NCI-H1105 (cell line): ENCODE measurements at places on chromosomes 4 and X.

DNA sequence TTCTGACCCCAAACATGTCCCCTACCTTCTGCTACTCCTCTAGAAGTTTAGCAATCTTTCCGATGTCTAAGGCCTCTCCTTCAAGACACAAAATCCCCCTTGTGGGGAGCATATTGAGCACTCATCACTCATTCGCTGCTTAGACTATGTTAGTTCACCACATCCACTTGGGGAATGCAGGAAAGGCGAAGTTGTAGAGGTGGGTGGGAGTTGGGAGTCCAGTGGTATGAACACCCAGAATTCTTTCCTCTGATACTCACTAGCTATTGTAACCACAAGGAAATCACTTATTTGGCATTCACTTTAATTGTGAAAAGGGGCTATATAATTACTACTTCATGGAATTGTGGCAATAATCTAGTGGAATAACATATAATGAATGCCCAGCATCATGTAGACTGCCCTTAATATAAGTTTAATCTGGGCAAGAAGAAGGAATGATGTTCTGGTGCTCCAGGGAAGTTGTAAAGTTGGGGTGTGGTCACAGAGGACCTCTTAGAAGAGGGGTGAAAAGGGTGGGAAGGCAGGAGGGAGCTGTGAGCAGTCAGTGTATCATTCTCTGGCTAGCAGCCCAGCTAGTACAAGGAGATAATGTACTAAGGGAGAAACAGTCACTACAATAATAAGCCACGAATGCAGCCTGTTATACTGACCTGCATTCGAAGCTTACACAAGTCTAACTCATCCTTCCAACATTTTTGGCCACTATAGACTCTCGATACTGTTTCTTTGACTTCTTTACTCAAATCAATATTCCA, 468.2 kb upstream of the DIPK2B start:
- no peak for DNase-seq

DNA sequence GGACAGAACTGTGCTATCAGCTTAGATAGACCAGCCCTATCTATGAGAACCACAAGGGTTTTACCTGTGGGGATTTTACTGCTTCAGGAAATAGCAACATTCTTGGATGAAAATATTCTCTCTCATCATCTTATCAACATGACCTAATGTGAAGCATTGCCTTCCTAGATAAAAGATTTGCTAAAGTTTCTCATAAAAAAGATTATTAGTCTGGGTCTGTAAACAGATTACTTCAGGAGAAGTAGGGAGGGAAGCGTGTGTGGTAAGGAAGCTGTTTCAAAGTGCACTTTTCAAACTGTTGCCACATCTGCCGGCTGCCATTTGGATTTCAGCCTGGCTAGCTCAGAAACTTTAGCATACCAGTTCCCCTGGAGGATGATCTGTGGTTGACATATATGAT, at the start of gene NOX1:
NOX1 (minus strand) TSS at position 35 of the 400 bp plus-strand sequence. CDS start 220 bp downstream, outside the sequence.
- no peak for DNase-seq

DNA sequence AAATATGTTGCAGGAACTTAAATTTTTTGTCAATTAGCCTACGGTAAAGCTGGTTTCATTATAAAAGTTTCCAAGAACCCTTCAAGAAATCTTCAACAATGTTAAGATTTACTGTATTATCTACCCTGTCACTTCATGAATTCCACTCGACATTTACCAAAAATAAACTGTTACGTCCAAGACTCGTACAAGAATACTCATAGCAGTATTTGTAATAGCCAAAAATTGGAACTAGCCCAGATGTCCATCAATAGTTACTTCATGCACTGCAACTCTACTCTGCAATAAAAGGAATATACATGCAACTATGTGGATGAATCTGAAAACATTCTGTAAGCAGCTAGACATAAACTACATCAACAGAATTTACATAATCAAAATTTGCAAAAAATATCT, 13.4 kb downstream of the RBMX start:
- DNase-seq: no peak

- DNase-seq: no peak
Observed at GRCh38 chrX:48831909-48832291, 3.5 kb downstream of the PCSK1N start.

- no peak for DNase-seq
Observed at GRCh38 chr4:81162752-81163458, 52.1 kb downstream of the PRKG2 start.

GRCh38 chr4:180634306-180634705, 1608.9 kb upstream of the TENM3 start:
- no peak for DNase-seq

GRCh38 chr4:108834166-108834834, 71.4 kb upstream of the ETNPPL start:
- DNase-seq: no peak
